ENCODE measurements at places on chromosomes 1 and 21.
A peak's percentile ranks its signal among the peaks of the same experiment; 100 is the strongest.

GRCh38 chr1:182664296-182664695, 20.1 kb downstream of the RGS8 start:
- no peak for DNase-seq

DNA sequence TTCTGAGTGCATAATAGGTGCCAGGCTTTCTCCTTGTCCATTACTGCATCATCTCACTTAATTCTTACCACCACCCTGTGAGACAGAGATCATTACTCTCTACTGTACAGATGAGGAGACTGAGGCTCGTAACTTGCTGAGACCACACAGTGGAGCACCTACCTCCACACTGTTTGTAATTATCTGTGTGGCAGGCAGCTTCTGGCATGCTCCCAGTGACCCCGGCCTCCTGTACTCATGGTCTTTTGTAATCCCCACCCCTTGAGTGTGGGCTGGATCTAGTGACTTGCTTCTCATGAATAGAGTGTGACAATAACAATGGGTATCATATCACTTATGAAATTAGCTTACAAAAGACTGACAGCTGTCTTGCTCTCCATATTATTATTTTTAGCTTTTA, 407.3 kb downstream of the MATN1 start:
- no peak for DNase-seq

- no peak for DNase-seq
Measured at GRCh38 chr1:89587729-89588161, 45.2 kb upstream of the LRRC8C start.

- peak; percentile 97 for DNase-seq
Measured at GRCh38 chr1:225449261-225449660, 21.4 kb upstream of the LBR start.

All from ACHN (cell line).